ENCODE measurements at places on chromosomes 6 and 20. TPM values are rescaled to one million over a fixed set of nuclear protein-coding genes. Genes with fewer than 3 reads are reported as not detected.

BPIFB4 gene
- not detected for total RNA-seq

- H3K4me1 ChIP-seq, result peaks cover 6% of the 10 kb centered on the region
- peaks cover 38% of the 10 kb centered on the region for H3K36me3 ChIP-seq
- H3K27me3 ChIP-seq, result no peaks in the 10 kb centered on the region
- no peak for DNase-seq
- no peak overlapping the region for H3K4me3 ChIP-seq
Observed at GRCh38 chr6:126020305-126021050, 34.1 kb downstream of the TRMT11 start.

DNA sequence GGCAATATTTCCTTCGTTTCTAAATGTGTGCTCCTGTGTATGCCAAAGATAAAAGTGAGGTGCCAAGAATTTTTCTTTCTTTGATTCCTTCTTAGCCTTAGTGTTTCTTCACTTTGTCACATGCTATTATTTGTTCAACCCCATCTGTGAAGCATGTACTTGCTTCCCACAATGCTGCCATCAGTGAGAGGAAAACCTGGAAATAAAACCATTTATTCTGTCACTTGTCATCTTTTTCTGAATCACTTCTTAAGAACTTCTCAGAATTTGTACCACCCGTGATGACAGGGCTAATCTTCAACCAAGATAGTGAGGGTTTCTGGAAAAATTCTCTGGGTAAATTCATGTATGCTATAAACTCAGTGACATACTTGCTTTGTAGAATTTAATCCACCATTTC lies 450.1 kb downstream of the COL12A1 start:
- H3K27ac ChIP-seq, result no peak overlapping the region
- no peak overlapping the region for H3K4me3 ChIP-seq
- no peaks in the 10 kb centered on the region for H3K36me3 ChIP-seq
- no peaks in the 10 kb centered on the region for H3K4me1 ChIP-seq

DNA sequence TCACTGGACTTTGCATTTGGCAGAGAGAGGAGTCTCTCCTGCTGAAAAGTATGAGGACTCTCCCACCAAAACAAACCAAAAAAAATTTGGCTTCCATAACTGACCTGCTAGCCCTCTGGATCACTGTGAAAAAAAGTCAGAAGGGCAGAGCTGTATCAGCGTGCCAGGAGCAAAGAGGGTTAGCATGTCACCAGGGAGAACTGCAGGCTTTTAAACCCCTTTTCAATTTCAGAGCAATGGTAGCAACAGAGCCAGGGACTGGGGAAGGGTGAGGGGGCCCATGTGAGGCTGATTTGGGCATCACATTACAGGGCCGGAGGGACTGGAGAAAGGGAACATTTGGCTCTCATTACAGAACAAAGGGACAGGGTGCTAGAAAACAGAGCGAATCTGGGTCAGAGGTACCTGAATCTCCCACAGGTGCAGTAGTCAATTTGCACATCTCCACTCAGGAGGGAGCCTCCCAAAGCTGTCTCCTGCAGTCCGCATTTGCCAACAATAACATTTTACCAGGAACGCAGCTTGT lies 185.7 kb upstream of the EYA4 start:
- H3K4me1 ChIP-seq, result peaks cover 2% of the 10 kb centered on the region
- no peak overlapping the region for H3K27ac ChIP-seq
